Effector CD4-positive, alpha-beta T cell (primary cell): ENCODE measurements at places on chromosomes 11 and 22.

- DNase-seq: no peak
Measured at GRCh38 chr22:23387827-23388516, 192.1 kb downstream of the IGLL1 start.

DNA sequence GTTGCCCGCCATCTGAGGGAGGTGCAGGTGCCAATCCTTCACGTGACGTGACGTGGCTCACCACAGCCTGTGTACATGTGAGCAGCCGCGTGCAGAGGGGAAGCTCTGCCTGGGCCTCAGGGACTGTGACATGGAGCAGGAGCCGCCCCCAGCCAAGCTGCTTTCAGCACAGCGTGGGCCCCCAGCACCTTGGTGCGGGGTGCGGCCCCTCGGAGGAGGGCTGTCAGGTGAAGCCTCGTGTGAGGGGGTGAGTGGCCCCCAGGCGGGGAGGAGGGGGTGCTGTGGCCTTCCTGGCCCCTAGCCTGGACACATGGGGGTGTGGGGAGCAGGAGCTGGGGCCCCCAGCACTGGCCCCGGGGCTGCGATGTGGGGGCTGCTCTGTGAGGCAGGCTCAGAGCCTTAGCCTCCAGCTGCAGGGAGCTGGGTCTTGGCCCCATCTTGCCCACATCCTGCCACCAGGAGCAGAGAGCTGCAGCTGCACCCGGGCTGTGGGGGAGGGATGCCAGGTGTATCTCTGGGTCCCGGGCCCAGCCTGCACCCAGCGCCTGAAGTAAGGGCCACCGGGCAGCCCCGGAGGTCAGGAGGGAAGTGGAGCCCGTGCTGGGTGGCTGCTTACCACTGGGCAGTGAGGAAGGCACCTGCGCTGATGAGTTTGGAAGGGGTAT is at the start of gene ADORA2A:
ADORA2A (plus strand) TSS at position 100 of the 665 bp plus-strand sequence. CDS start 5,806 bp downstream, outside the sequence.
- peak; percentile 82 for DNase-seq

GRCh38 chr11:124586238-124586860 is 16.6 kb downstream of the OR8A1 start:
- DNase-seq: peak; percentile 7

- DNase-seq: no peak
Measured at GRCh38 chr11:86442420-86442819, 67.7 kb downstream of the CCDC81 start.

DNA sequence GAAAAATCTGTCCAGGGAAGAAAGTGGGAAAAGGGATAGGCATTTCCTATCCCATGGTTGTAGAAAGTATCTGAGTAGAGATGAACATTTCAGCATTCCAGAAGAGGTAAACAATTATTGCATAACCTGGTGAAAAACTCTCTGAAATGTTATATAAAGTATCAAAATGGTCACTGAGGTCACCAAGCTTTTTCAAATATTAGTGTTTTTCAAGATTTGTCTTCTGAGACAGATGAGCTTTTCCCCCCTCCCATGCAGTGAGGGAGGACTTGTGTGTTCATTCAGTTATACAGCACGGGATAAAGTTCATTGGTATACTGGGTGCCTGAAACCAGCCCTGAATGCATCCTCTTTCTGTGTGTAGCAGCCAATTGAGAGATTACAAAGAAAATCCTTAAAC is 1.9 kb upstream of the DEPDC7 start:
- DNase-seq: no peak

- peak; percentile 42 for DNase-seq
Measured at GRCh38 chr22:50731811-50732624, 6.0 kb upstream of the ACR start.

- no peak for DNase-seq
Measured at GRCh38 chr11:130160498-130161155, 1.0 kb downstream of the ST14 start.

GRCh38 chr11:101482556-101483124 is 101.2 kb downstream of the TRPC6 start:
- DNase-seq: no peak

GRCh38 chr22:26097840-26098239 is 71.4 kb upstream of the SEZ6L start:
- DNase-seq: no peak

- DNase-seq: no peak
Measured at GRCh38 chr22:47022475-47022874, 260.0 kb downstream of the TBC1D22A start.

DNA sequence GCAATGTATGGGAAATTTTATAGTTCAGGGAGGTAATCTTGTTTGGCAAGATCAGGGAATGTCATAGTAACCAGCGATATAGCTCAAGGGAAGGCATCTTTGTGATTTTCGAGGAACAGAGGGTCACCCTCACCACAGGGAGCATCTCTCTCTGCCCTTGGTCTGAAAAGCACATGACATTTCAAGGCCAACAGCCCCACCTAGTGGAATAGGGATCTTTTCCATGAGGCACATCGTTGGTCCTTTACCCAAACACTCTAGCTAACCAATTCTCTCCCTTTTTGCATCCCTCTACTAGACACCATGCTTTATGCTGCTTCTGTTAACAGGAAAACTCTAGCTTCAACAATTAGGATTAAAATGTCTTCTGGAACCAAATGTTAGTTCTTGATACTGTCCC is 179.0 kb downstream of the GRM5 start:
- DNase-seq: peak; percentile 21

- no peak for DNase-seq
Measured at GRCh38 chr11:9462172-9462799, 1.5 kb downstream of the ZNF143 start.

DNA sequence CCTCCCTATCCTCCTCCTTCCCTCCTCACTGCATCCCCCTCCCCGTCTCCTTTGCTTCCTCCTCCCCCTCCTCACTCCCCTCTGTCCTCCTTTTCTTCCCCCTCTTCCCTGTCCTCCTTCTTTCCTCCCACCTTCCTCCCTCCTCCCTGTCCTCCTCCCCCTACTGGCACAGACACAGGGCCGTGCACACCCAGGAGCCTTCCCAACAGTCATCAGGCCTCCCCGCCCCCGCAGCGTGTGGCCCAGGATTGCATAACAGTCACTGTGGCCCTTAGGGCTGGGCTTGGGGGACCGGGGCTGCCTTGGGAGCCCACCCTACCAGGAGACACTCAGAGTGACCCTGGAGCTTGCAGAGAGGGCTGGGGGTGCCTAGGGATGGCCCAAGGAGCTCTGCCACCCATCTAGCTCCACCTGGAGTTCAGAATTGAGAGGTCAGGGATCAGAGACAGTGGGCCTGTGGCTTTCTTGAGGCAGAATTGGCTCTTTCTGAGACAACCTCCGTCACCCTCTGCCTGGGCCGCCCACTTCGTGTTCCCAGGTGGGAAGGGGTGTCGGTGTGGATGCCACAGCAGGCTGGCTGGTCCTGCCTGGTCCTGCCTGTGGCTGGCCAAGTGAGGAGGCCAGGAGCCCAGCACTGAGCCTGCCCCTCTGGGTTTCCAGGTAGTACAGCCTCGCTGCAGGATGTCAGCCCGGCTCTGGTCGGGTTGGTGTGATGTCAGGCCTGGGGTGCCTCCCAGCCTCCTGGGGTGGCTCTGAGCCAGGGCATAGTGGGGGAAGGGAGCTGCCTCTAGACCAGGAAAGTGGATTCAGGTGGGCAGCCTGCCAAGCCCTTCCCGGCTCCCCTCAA is 1.6 kb downstream of the SPI1 start:
- no peak for DNase-seq

DNA sequence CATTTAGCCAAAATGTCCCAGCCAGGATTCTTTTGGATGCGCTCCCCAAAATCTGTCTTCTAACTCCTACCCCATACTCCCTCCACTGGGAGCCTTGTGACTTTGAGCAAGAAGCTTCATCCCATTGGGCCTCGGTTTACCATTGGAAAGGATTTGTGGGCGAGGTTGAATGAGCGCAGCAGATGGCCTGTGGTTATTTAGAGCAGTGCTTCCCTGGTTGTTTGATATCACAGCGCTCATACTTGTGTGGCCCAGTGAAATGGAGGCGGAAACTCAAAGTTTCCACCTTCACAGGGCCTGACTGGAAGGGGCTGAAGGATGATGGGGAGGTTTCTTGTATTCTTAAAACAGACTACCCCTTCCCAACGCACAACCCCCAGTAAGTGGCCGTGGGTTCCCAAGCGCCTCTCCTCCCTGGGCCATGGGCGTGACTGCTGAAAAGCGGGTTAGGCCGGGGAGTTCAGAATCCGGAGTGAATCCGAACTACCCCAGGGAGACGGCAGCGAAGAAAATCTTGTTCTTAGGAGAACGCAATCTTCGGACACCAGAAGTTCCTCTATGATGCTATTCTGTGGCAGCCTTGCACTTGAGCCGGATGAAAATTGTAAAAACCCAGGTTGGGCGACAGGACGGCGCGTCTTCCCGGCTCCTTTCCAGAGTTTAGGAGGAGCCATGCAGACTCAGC is 1.2 kb upstream of the ATF4 start:
- no peak for DNase-seq

DNA sequence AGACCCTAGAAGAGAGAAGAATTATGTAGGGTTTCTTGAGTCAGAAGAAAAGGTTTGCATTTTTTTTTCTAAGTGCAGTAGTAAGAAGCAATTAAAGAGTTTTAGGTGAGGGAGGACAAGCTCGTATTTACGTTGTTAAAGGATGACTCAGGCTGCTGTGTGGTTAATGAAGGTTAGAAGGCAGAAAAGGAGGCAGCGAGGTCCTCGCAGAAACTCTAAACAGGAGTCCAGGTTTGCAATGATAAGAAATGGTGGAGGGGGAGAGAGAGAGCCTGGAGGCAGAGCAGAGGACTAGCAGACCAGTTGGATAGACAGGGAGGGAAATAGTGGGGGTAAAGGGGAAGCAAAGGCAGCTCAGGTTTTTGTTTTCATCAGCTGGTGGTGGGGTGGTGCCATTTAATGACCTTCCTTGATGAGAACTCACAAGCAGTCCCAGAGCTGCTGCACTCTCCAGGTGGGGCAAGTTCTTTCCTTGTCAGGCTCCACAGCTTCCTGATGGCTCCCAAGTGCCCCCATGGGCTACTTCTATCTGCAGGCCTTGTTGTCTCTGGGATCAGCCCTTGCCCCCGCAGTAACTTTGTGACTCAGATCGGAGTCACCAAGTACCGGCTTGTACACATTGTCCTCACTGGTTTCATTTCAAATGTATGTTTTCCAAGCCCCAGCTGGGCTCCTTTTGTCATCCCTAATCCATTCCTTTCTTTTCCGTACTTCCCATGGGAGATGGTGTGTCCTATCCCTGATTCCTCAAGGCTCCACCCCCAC is 8.3 kb upstream of the INSC start:
- DNase-seq: no peak

DNA sequence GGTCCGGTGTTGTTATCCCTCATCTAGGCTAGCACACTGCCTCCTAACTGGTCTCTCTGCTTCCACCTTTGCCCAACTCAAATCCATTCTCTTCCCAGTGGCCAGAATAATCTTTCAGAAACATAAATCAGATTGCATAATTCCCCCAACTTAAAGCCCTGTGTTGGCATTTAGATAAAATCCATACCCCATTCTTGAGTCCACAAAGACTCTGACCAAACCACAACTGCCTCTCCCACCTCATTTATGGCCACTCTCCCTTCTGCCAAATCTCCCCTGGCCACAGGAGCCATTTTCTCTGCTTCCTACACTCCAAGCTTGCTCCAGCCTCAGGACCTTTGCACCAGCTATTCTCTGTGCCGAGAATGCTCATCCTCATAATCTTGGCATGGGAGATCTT is 36.8 kb downstream of the IL18 start:
- no peak for DNase-seq

GRCh38 chr11:73869332-73869949 is 7.2 kb downstream of the COA4 start:
- no peak for DNase-seq

DNA sequence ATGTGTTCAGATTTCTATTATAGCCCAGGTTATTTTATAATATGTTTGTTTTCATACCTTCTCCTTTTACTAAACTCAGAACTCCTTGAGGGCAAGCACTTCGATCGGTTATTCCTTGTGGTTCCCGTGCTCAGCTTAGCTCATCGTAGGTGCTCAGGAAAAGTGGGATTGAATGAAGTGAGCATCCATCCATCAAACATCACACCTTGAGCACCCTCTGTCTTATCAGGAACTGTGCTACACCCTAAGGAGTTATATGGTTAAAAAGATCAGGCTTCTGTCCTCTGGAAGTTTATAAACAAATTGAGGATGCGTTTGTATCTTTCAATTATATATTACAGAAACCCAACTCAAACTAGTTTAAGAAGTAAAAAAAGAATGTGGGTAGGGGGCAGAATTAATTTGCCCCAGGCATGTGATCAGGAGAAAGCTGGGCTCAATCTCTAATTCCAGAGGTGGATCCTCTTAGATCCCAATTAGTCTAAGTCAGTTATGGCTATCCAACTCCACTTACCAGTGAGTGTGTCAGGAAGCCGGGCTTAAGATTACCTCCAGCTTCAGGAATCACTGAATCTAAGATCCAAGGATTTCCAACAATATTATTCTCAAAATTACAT is 59.9 kb upstream of the RRAS2 start:
- DNase-seq: no peak

DNA sequence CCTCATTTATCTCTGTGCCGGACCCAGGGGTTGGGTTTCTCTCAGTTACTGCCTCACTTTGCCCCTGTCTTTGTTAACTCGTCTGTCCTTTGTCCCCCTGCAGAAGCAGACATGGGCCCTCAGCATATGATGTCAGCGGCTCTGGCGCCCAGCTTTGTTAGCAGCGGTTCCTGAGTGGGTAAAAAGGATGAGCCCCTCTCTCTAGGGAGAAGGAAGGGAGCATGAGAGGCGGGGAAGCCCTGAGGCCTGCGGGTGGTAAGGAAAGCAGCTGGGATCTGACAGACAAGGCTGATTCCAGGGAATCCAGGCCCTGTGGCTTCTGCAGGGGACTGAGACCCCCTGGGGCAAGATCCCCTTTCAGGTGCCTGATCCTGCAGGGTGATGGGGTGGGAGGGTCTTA is 51.7 kb downstream of the MCM5 start:
- no peak for DNase-seq

GRCh38 chr11:125071846-125072217 is 8.7 kb downstream of the SLC37A2 start:
- no peak for DNase-seq

DNA sequence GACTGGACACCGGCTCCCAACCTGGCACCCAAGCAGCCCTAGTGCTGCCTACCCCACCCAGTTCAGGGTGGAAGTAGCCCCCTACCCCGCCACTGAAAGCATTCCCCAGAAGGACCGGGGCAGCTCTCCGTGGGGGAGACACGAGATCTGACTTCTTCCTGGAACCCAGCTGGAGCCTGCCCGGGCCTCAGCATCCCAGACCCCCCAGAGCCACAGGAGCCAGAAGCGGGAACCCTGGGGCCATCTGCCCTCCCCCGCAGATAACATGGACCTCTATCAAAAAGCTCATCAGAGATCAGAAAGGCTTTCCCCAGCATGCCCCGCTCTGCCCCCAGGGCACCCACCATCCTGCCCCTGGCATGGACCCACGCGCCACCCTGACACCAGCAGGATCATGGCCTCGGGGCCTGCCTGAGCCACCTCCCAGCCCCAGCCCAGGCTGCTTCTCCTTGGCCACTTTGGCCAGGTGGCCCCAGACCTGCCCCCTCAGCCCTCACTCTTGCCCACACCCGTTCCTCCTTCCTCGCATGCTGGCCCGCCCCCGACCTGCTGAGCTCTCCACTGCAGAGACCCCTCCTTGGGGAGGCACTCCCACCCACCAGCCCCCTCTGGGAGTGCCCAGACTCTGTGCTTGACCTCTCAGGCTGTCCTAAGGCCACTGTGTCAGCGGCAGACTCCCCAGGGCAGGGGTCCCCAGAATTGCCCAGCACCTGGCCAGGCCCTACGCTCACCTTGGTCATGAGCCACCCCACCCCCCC is 17.1 kb downstream of the WNT7B start:
- no peak for DNase-seq
